K562 (cell line): ENCODE measurements at places on chromosomes 2 and 18.

DNA sequence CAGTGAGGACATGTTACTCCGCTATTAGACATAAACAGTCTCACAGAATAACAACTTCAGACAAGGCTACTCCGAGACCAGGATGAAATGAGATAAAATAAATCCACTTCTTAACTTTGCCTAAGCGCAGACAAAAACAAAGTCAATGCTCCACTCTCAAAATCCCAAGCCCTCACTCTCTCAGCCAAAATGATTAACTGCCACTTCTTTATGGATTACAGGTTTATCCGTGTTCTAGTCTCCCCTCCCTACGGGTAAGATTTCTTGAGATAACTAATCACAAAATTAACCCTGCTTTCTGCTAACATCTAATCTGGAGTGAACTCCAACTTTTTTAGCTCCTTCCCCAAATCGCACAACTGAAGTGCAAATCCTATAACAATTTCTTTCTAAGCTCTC is 1.1 kb upstream of the CRYGC start:
- no peak overlapping the region for H3K4me3 ChIP-seq
- no peak overlapping the region for H3K27ac ChIP-seq
- no peaks in the 10 kb centered on the region for H3K4me1 ChIP-seq
- no peaks in the 10 kb centered on the region for H3K36me3 ChIP-seq
- no peaks in the 10 kb centered on the region for H3K27me3 ChIP-seq

DNA sequence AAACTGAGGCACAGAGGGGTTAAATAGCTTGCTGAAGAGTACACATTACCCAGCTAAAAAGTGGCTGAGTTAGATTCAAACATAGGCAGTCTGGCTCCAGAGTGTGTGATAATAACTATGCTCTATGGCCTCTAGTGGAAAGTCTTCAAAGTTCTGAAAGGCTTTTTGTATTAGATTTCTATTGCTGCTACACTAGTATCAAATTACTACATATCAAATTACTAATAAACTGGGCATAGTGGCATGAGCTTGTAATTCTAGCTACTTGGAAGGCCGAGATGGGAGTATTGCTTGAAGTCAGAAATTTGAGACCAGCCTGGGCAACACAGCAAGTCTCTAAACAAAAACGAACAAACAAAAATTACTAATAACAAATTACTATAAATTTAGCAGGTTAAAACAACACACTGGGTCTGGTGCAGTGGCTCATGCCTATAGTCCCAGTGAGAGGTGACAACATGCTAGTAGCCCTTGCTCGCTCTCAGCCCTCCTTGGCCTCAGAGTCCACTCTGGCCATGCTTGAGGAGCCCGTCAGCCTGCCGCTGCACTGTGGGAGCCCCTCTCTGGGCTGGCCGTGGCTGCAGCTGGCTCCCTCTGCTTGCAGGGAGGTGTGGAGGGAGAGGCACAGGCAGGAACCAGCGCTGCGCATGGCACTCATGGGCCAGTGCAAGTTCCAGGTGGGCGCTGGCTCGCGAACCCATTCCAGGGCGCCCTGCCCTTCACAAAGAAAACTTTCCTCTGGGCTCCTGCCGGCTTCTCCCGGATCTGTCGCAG is 38.2 kb upstream of the TWSG1 start:
- no peak for DNase-seq
- H3K27me3 ChIP-seq, result no peaks in the 10 kb centered on the region
- no peak overlapping the region for H3K4me3 ChIP-seq

DNA sequence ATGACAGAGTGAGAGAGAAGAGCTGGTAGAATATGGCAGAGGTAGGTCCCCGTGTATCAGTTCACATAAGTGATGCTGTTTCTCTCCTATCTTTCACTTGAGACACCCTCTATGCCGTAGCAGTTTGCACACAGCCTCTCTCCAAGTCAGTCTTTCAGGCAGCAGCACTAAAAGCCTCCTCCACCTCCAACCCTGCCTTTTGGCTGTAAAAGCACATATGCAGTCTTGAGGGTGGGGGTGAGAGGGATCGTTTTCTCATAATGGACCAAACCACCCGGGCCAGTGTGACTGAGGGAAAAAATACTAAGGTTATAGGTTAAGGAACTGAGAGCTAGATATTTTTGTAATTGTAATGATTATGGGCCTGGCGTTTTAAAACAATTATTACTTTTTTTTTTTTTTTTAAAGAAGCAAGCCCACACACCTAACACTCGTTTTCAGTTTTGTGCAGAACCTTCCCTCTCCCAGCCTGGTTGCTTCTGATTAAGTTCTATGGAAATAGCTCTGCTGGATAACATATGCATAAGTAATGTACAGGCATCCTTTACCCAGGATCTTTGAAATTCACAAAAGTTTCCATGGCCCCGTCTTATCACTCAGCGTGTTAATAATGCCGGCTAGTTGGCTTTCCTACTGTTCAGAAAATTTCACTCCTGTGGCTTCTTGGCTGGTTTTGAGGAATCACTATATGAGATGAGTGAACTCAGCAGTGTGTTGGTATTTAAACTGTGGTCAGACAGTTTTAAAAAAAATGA is 112.2 kb upstream of the MEIS1 start:
- H3K27ac ChIP-seq, result no peak overlapping the region
- no peaks in the 10 kb centered on the region for H3K36me3 ChIP-seq
- no peak overlapping the region for H3K4me3 ChIP-seq
- peaks cover 5% of the 10 kb centered on the region; the same call in 1 of the 3 replicates for H3K27me3 ChIP-seq

- H3K36me3 ChIP-seq, result no peaks in the 10 kb centered on the region
- no peak overlapping the region for H3K4me3 ChIP-seq
- H3K4me1 ChIP-seq, result no peaks in the 10 kb centered on the region
- no peak for DNase-seq
- H3K27ac ChIP-seq, result no peak overlapping the region
- H3K27me3 ChIP-seq, result no peaks in the 10 kb centered on the region; the same call in 1 of the 2 replicates
Observed at GRCh38 chr2:7726989-7727388, 809.8 kb downstream of the RNF144A start.

GRCh38 chr2:128403814-128404708 is 85.4 kb upstream of the HS6ST1 start:
- no peaks in the 10 kb centered on the region for H3K36me3 ChIP-seq
- H3K27ac ChIP-seq, result no peak overlapping the region
- no peaks in the 10 kb centered on the region; the same call in 2 of the 3 replicates for H3K4me1 ChIP-seq
- DNase-seq, result no peak
- no peak overlapping the region for H3K4me3 ChIP-seq
- H3K27me3 ChIP-seq, result peaks cover 8% of the 10 kb centered on the region; the same call in 2 of the 3 replicates

GRCh38 chr2:185144159-185144919 is 546.0 kb downstream of the ZNF804A start:
- no peak overlapping the region for H3K4me3 ChIP-seq
- H3K36me3 ChIP-seq, result no peaks in the 10 kb centered on the region
- H3K27me3 ChIP-seq, result no peaks in the 10 kb centered on the region

GRCh38 chr2:239940861-239941570 is 84.1 kb downstream of the NDUFA10 start:
- H3K4me3 ChIP-seq, result no peak overlapping the region
- no peaks in the 10 kb centered on the region for H3K36me3 ChIP-seq

- no peaks in the 10 kb centered on the region for H3K36me3 ChIP-seq
- H3K27ac ChIP-seq, result no peak overlapping the region
- H3K4me3 ChIP-seq, result no peak overlapping the region
- peaks cover 9% of the 10 kb centered on the region for H3K27me3 ChIP-seq
- DNase-seq, result no peak
Observed at GRCh38 chr18:35443434-35443833, 54.3 kb downstream of the INO80C start.

DNA sequence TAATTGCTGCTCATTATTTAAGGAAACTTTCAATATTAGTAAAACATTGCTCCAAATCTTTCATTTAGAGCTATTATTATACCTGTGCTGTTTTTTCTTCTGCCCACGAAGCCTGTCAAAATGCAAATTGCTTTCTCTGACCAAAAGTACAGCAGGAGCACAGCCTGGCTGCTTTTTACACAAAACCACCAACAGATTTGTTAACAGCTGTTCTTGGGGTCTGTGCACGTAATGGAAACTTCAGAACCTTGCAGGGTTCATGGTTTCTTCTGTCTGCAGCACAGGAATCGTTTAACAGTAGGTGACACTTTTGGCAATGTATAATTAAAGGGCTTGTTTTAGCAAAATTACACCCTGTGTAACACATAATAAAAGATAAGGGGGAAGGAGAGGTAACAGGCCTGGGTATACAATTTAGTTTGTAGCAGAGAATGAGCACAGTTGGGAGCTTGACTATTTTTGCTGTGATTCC is 447.3 kb downstream of the KCNJ3 start:
- no peak for DNase-seq
- no peaks in the 10 kb centered on the region for H3K27me3 ChIP-seq
- no peak overlapping the region for H3K27ac ChIP-seq
- no peak overlapping the region for H3K4me3 ChIP-seq
- no peaks in the 10 kb centered on the region for H3K4me1 ChIP-seq

DNA sequence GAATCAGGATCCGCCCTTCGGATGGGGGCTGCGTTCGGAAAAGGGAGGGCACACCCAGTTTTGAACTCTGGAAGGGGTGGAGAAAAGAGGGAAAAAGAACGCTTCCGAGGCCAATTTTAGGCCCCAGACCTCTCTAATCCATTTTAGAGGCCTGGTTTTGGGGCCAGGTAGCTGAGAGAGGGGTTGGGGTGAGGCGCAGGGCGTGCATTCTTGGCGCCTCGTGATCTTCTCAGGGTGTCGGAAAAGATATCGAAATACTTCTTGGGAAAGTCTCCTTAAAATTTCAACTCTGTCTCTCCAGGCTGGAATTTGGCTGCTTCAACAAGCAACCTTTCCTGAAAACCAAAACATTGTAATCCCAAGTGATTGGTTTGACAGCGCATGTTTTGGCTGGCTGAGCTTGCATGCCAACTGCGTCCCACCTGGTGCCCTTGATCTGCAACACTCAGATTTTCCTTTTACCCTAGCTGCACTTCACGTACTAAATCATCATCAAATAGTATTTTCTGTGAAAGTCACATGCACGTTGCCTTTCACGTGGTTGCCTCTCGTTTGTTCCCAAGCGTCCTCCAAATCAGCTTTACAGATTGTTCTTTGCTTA is 864 bp upstream of the XPO1 start:
- no peak for DNase-seq
- peaks cover 16% of the 10 kb centered on the region for H3K4me1 ChIP-seq
- no peaks in the 10 kb centered on the region for H3K27me3 ChIP-seq
- H3K36me3 ChIP-seq, result peaks cover 6% of the 10 kb centered on the region; the same call in 1 of the 3 replicates
- H3K4me3 ChIP-seq, result peak overlapping the region; percentile 76
- H3K27ac ChIP-seq, result peak overlapping the region; percentile 98

DNA sequence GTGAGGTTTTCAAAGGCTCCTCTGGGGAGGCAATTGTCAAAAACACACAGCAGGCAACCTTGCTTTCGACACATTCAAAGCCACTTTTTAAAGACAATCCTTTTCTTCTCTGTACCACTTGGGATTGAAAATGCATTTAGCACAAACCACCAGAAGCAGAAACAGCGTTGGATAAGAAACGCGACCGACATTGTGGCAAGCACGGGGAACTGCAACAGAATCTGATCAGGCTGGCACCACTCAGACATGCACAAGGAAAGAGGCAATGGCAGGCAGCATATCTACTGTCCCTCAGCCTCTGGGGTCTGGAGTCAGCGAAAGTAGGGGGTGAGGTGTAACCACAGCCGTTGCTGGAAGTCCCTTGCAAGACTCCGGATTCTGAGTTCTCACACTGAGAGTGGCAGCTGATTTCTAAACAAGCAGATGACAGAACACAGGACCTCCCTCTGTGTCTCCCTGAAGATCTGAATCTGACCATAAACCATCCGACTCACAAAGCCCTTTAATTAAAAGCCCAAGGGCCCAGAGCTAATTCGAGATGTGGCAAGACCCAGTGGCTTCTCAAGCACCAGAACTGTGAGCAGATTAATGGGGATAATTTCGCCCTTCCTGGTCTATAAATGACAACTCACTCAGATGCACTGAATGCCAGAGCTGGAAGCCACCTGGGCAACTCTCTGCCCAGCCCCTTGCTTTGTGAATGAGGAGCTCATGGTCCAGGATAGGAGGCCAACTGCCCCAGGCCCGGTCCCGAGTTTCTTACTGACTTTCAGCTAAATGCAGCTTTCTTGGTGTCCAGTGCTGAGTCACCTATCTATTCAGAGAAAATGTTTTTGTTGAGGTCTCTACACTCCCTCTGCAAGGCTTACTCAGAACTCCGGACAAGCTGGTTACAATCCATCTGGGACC is 29.6 kb downstream of the CYRIA start:
- H3K27me3 ChIP-seq, result no peaks in the 10 kb centered on the region
- peaks cover 75% of the 10 kb centered on the region for H3K4me1 ChIP-seq
- no peaks in the 10 kb centered on the region for H3K36me3 ChIP-seq
- peak; percentile 72 for DNase-seq

- no peak for DNase-seq
- no peaks in the 10 kb centered on the region for H3K4me1 ChIP-seq
- H3K36me3 ChIP-seq, result no peaks in the 10 kb centered on the region
- H3K4me3 ChIP-seq, result no peak overlapping the region
- peaks cover 29% of the 10 kb centered on the region for H3K27me3 ChIP-seq
Observed at GRCh38 chr2:46008091-46008870, 288.9 kb upstream of the EPAS1 start.

GRCh38 chr18:80033181-80034067 is 810 bp upstream of the RBFA start:
- peaks cover 19% of the 10 kb centered on the region; the same call in 2 of the 3 replicates for H3K36me3 ChIP-seq
- H3K27ac ChIP-seq, result peak overlapping the region; percentile 73
- H3K4me3 ChIP-seq, result peak overlapping the region; percentile 61
- no peak for DNase-seq
- H3K4me1 ChIP-seq, result peaks cover 4% of the 10 kb centered on the region; the same call in 2 of the 3 replicates
